LNCaP clone FGC (cell line): ENCODE measurements at places on chromosomes 7 and 10.

- no peak for DNase-seq
Measured at GRCh38 chr7:124532166-124532565, 233.4 kb downstream of the GPR37 start.

DNA sequence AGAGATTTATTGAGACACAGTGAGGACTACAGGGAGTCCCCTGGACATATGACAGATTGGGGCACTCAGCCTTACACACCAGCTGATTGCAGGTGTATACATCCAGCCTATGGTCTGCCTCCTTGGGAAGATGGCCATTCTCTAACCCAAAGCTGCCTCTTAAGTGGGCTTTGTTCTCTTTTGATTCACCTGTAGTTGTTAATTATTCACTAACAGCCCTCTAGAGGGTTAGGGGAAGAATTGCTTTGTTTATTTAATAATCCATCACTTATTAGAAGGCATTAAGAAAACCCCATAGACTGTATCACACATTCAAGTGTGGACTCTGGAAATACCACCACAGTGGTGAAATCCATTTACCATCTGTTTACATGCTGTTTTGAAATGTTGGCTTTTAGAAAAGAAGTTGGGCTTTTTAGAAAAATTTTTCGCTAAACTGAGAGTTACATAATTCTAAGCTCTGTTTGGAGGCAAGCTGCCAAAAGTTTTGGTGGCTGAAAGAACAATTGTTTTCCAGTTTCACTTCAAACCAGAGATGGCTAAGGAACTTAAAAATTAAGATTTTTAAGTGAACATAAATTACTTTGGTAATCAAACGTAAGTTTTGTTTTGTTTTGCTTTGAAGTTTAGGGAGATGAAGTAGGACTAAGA is 379.1 kb downstream of the ADRA2A start:
- DNase-seq, result no peak

GRCh38 chr10:11908991-11909390 is 85.8 kb downstream of the PROSER2 start:
- no peak for DNase-seq

- no peak for DNase-seq
Measured at GRCh38 chr7:19982841-19983835, 209.7 kb upstream of the TMEM196 start.

DNA sequence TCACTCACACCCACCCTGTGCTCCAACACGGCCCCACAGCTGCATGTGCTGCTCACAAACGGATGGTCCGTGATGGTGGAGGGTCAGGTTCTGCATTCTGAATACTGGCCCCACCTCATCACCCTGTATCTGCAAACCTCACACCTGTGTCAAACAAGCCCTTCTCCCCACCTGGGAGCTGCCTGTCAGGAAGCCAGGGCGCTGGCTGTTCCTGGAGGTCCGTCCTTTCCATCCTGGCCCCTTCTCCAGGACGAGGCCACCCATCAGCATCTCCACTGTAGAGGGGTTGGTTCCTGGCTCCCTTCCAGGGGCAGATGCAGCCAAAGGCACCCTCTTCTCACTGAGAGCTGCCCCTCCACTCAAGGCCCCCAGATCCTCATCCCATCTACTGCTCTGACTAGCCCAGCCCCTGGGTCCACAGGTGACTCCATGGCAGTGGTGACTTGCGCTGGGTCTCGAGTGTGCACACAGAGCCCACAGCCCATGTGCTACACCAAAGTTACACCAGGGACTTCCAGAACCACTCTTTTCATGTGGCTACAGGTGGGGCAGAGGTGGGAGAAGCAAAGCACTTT is 229.4 kb downstream of the TNS3 start:
- DNase-seq, result no peak

GRCh38 chr10:29056729-29057128 is 232.1 kb upstream of the LYZL1 start:
- DNase-seq, result no peak

DNA sequence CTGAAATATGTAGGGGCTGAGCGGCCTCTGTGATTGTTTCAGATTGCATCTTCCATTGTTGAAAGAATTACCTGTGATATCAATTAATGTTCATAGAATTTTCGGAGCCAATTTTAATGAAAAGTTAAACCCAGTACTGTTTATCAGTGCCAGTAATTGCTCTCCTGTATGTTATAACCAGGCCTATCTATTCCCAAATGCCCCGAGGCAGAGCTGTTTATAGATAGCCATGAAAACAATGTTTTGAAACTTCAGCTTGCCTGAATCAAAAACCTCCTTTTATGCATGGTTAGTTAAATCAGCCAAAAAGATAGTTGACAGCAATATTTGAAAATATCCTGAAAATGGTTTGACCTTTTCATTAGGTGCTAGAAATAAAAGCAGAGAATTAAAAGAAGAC is 50.1 kb upstream of the HDAC9 start:
- DNase-seq, result no peak

- DNase-seq, result no peak
Measured at GRCh38 chr10:127699311-127699710, 37.7 kb upstream of the FOXI2 start.

DNA sequence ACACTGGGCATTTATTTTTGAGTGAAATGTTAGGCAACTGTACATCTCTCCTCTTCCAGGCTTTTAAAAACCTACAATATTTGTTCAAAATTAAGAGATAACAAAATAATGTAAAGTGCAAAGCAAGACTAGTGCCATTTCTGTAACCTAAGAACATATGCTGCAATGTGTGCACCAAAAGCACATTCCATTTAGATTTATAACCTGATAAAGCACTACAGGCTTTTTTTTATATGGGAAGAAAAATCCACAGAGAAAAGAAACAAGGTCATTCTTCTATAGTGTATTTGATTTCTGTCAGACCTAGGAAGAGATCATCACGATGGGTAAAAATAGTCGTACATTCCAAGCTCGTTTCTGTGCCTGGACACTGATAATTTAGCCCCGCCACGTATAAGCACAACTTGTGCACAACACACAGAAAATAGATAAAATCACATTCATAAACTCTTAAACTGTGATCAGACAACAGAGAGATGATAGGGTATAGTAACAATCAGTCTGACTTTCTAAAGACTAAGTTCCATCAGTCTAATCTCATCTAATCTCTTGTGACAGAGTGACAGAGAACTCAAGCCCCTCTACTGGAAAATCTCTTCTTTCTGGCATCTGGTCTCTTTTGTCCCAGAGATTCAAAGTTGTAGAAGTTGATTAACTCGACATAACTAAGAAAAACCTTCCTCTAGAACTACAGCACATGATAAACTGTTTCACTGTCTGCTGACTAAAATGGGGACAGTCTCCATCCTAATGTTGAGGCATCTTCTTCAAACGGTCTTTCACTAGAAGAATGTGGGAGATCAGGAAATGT is 6.7 kb downstream of the LAMB1 start:
- DNase-seq, result peak; percentile 50

DNA sequence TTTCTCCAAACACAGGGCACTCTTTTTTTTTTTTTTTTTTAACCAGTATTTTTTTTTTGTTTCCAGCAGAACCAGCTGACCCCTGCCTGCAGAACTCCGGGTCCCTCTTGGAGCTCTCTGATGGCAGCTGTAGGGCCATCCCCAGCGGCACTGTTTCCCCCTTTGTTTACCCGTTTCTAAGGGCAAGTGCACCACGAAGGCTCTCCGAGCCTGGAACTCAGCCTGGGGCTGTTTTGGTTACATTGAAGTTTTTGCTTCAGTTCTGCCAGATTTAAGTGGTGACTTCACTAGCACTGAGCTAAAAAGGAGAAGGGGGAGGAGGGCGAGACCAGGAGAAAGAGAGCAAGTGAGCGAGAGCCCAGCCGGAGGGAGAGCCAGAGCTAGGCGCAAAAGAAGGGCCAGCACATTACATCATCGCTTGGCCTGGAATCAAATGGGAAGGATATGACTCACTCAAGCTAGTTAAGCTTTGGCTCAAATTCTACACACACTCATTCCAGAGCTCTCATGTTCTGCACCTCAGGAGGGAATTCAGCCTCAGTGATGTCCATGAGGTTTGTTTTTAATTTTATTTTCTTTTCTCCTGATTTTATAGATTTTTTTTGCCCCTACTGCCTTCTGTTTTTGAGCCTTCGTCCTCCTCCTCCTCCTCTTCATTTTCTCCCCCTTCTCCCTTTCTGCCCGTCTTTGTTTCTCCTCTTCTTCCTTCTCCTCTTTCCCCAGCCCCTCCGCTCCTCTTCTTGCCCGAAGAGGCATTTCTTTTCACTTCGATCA is 272.3 kb downstream of the TRIL start:
- DNase-seq, result peak; percentile 91

- no peak for DNase-seq
Measured at GRCh38 chr7:79211724-79212123, 241.7 kb downstream of the MAGI2 start.

GRCh38 chr10:109348324-109348723 is 575.0 kb downstream of the XPNPEP1 start:
- no peak for DNase-seq

DNA sequence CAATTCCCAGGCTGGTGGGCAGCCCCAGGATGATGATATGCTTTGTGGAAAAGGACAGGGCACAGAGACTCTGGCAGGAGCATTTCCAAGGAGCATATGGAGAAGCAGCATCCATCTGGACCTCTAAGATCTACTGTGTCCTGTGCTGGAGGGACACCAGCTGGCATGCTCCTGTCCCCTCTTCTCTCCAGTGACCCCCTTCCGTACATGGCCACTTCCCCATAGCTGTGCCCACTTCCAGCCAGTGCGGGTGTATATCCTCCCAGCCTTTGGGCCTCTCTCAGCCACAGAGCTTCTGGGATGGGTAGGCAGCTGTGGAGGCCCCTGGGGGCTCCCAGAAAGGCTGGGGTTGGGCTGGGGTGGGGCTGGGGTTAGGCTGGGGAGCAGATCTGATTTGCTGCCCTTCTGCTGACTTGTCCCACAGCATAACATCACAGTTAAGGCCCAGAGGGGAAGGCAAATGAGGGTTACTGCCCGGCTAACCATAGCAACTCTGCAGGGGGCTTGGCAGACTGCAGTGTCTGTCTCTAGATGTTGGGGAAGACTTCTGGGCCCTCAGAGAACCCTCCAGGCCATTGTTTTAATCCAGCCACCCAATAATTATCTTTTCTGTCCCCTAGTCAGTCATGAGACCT is 6.3 kb downstream of the NPFFR1 start:
- no peak for DNase-seq

- no peak for DNase-seq
Measured at GRCh38 chr10:132237871-132238270, 51.1 kb downstream of the DPYSL4 start.

- no peak for DNase-seq
Measured at GRCh38 chr7:46850563-46851330, 731.2 kb downstream of the TNS3 start.

DNA sequence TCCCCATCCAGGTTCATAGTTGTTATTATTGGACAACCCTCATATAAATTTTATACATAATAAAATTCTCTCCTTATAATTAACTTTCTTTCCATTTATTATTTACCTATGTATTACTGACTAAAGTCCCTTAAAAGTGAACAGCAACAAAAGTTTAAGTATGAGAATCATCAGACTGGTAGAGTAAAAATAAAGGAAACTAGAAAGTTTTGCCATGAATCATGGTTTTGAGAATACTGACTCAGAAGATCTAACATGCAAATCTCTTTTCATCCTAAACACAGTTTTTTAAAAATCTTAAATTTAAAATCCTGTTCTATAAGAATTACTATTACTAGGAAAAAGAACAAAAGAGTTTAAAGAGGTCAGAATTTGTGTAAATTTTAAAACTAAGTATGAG is 32.1 kb downstream of the HERC4 start:
- DNase-seq, result no peak

- DNase-seq, result no peak
Measured at GRCh38 chr7:71695186-71695585, 563.2 kb downstream of the GALNT17 start.

DNA sequence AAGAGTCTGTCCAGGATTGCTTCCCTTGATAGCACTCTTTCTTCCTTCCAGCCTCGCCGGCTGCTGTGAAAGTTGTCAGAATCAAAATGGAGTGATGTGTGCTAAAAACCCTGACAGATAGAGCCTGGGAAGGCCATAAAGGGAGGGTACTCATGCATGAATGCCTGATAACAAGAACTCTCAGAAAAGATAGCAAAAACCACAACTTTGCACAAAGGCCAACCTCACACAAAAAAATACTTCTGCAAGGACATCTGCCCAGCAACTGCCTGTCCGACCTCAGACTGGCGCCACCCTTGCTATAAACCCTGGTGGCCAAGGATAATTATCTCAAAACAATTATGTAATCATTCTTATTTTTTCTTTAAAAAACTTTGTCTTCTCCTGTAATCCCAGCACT is 133.2 kb upstream of the SVIL start:
- DNase-seq, result no peak

GRCh38 chr7:2892549-2892948 is 48.4 kb upstream of the GNA12 start:
- DNase-seq, result no peak

DNA sequence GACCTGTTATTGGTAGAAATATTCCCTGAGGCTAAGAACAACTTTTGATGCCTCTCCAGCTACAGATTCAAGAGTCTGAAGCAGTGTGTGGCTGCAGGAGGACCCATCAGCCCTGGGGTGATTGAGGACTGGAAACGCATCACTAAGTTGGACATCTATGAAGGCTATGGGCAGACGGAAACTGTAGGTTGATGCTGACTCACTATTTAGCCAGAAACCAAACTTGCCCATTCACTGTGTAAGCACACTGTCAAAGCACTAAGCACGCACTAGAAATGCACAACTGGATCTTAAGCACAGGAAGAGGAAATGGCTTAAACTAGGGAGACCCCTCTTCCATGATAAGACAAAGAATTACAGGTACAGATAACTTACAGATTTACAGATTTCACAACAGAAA is 20.8 kb downstream of the ACSM6 start:
- no peak for DNase-seq

DNA sequence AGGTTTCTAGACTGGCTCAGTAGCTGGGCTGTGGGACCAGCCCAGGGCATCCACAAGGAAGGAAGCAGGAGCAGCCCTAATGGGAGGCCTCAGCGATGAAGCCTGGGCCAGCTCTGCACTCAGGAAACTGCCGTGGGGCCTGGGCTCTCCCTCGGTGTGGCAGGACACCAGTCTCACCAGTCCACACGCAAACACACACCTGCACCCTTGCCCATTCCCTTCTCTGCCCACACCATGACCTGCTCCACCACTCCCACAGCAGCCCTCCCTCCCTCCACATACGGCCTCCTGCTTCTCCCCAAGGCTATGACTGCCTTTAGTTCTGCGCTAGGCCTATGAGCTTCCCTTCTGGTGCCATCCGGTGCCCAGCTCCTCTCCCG is 7.1 kb downstream of the FGF8 start:
- DNase-seq, result no peak

- no peak for DNase-seq
Measured at GRCh38 chr7:3461923-3462322, 160.9 kb downstream of the SDK1 start.

DNA sequence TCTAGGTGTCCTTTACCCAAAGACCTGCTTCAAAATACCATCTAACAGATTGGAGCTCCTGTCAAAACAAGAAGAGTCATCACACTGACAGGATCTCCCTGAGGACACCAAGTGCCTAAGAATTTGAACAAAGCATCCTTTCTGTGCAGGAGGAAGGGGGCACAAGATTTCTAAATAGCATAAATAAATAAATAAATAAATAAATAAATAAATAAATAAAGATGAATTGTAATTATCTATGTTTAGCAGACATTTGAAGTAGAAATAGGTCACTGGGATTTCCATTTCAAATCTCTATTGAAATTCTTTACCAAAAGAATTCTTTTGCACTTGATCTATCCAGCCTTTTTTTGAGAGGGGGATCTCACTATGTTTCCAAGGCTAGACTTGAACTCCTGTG is 65.3 kb downstream of the NPSR1 start:
- no peak for DNase-seq
